ENCODE measurements at places on chromosomes 4 and X.

- DNase-seq, result no peak
These were observed 177.5 kb downstream of the EDA start for GRCh38 chrX:69793260-69793935.

DNA sequence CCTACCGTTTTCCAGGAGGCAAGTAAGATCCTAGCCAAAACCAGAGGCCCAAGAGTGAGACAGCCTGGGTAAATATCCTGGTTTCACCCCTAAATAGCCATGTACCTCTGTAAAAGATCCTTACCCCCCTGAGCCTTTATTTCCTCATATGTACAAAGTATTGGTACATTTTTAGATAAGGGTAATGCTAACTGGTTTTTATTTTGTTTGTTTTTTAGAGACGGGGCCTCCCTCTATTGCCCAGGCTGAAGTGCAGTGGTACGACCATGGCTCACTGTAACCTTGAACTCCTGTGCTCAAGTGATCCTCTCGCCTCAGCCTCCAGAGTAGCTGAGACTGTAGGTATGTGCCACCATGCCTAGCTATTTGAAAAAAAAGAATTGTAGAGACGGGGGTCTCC is 29.4 kb downstream of the SERPINA7 start:
- DNase-seq, result no peak

DNA sequence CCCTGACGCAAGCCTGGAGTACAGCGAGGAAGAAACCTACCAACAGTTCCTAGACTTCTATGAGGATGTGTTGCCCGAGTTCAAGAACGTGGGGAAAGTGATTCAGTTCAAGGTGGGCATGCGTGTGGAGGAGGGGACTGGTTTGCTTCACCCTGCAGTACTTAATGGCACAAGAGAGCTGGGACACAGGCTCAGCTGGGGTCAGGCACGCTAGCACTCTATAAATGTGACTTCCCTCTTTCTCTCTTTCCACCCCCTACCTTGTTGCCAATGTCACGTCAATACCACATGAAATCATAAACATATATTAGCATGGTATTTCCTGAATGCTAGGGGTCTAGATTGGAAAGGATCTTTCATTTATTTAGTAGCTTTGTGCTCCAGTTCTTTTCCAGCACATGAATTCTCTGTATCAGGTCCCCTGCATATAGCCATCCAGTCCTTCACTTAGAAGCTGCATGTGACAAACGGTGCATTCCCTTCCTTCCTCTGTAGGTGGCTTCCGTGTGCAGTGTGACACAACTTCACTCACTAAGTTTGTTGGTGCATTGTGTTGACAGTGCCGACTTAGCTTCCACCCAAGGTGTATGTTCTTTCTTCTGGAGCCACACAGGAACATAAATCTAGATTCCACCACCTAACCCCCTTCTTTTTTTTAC is 25.6 kb downstream of the ZRSR2 start:
- DNase-seq, result peak; percentile 26

DNA sequence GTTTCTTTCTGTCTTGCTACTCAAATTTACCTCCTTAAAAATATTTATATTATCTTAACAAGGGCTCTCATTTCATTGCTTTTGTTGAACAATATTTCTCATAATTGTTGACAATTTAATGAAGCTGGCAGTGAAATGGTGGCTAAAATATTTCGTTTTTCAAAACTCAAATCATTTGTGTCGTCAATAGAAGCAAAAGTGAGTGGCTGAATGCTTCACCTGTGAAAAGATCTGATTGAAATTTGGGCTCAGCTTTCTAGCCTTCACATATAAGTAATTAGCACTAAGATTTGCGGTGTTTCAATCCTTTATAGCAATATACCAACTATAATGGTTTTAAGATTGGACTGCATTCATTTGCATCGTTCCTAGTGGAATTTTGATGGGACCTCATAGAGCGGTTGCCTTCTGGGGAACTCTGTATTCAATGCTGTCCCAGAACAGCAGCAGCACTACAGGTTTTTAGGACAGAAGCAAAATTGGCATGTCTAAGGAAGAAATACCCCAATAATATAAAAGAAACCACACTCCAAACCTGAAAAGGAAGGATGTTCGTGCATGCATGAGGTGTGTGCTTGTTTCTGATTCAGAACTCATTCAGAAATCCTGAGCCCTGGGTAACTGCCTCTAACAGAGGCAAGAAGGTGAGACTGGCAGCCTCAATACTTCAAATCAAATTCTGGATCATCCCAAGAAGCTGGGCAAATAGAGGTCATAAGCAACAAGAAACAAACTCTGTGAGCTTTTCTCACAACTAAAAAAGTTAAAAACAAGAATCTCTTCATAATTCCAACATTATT is 2.5 kb downstream of the CXCL1 start:
- DNase-seq, result no peak

GRCh38 chrX:87003031-87003430 is 514.6 kb upstream of the KLHL4 start:
- no peak for DNase-seq

GRCh38 chr4:43014256-43014655 is 121.7 kb downstream of the GRXCR1 start:
- no peak for DNase-seq

DNA sequence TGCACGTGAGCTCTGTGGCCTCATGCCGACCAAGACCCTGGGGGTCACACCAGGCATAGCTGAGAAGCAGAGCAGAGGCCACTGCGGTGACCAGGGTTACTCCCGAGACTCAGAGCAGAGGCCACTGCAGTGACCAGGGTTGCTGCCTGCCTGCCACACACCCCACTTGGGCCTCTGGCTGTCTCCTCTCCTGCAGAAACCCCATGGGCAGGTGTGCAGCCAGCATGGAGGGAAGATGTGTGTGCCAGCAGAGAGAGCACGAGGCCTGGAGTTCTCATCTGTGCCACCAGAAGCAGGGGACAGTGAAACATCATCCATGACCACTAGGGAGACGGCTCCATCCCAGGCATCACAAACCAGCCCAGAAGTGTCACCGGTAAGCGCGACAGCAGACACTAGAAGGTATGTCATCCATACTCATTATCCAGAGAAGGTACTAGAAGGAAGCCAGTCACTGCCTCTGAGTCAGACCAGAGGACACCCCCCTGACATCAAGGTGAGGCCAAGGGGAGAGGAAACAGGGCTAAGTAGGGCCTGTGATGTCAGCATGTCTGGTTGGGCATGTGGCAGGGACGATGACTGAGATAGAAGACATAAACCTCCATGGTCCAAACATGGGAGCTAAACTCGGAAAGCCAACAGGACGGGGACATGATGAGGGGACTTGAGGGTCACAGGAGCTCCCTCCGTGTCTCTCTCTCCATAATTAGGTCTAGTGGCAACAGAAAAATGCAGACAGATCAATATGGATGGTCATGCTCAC is 24.2 kb upstream of the SPON2 start:
- DNase-seq, result peak; percentile 2
